Stimulated activated CD8-positive, alpha-beta memory T cell treated with anti-CD3 and anti-CD28 coated beads, Interleukin-4, amount 100 ng/mL, for 4 hours (primary cell): ENCODE measurements at places on chromosomes 3 and 15.

GRCh38 chr3:59963676-59964075 lies 913.9 kb upstream of the CFAP20DC start:
- no peak for DNase-seq

DNA sequence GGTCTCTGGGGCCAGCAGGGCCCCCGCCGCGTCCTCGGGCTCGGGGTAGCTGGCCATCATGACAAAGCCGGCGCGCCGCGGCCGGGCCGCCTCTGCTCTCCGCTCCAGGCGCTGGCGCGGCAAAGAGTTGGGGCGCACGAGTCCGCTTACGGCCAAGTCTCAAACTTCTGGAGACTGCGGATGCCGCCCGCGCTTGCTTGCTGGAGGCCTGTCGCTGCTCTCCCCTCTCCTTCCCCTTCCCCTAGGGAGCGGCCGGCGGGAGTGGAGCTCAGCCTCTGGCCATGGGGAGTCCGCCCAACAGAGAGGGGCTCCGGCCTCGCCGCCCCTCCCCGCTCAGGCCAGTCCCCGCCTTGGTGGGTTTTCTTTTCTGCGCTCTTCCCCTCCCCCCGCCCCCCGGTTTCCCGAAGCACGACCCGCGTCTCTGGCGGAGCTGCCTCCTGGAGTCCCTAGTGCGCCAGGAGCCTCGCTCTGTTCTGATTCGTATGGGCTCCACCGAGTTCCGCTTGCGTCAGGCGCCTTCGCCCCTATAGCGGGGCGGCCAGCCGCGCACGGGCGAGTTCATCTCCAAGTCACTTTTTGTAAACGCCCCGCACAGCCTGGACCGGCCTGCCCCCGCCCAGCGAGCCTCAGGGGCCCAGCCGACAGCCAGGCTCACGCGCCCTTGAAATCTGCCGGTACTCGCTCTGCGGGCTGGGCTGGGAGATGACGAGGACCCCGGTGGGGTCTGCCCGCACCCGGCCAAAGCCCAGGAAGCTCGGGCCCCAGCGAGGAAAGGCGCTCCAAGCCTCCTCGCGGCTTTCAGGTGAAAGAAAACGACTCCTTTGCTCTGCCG lies at the start of the genes FOXL2 and FOXL2NB:
Gene FOXL2 (minus strand): TSS at position 475 of the 832 bp plus-strand sequence. CDS start 415 bp downstream, at position 60.
Gene FOXL2NB (plus strand): TSS at position 555 of the 832 bp plus-strand sequence. CDS start 148 bp downstream, at position 703.
- DNase-seq = no peak

GRCh38 chr3:116199063-116199462 lies 246.2 kb downstream of the LSAMP start:
- DNase-seq = no peak

DNA sequence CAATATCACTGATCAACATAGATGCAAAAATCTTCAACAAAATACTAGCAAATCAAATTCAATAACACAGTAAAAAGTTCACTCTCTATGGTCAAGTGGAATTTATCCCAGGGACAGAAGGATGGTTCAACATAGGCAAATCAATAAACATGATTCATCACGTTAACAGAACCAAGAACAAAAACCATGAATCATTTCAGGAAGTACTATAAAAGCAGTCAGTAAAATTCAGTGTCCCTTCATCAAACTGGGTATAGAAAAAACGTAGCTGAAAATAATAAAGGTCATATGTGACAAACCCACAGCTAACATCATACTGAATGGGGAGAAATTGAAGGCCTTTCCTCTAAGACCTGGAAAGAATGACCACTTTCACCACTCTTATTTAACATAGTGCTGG lies 172.1 kb downstream of the POLR2M start:
- DNase-seq = no peak

DNA sequence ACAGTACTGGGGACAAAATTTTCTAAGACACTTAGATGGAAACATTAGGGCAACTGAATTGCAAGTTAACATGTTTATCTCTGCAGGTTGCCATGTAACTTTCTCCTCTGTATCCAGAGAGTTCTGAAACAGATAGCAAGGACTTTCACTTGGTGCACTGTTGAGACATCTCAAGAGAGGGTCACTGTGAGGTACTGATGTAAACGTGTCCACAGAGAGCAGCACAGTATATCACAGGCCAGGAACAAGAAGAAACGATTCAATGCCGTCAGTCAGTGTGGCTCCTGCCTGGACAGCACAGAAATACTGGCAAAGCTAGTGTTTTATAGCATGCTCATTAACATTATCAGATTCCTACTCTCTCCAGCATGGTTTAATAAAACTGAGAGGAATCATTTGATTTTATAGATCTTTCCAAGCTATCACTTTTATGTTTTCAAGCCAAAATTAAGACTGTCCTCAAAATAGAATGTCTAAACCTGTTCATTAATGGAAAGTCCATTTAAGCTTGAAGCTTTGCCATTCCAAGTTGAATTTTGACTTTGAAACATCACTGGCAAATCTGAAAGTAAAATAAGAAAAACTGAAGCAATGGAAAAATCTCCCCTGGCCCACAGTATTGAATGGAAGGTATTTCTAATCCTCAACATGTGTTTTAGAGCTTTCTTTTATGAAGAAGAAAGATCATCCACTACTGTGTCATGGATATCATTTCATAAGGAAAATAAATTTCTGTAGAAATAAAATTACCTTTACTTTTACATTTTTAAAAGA lies 102.7 kb downstream of the IMPG2 start:
- no peak for DNase-seq

DNA sequence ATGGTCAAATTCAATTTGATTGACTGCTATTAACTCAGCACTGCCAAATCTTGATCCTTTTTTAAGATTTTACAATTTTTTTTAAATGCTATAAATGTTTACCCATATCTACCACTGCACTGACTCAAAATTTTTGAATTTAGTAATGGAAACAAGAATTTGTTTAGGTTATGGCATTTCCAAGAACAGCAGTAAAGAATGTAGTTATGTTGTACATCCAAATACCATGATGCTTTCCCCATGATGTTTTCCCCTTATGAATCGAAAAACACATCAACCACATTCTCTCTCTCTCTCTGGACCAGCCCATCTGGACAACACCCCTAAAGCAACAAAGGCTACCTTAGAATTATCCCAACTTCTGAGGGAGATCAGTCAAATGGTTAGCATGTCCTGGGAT lies 14.2 kb downstream of the CHRM5 start:
- no peak for DNase-seq

DNA sequence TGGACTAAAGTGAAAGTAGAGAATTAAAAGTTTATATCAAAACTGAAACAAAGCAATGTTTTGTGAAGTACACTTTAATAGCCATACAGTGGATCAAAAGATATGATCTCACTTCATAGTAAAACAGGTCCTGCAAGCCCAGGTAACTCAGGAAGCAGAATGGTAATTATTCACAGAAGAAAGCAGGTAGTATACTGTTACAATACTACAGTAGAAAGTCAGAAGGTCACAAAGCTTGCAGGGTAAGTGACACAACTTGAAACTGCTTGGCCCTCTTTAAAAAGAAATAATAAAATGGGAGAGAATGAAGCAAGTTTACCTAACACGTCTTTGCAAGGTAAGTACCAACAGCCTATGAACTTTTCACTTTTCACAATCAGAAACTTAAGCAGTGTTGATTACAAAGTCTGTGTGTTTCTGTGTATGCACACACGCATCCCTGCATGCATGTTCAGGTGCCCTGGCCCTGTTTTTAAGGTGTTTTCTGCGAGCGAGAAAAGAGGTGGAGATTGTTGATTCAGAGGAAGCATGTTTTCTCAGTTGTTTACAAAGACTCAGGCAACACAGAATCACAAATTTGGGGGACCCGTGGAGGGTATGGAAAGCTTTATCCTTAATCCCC lies at the start of gene NAALADL2:
Gene NAALADL2 (plus strand): TSS at position 221 of the 622 bp plus-strand sequence.
- no peak for DNase-seq

- DNase-seq = no peak
Observed at GRCh38 chr3:114115143-114115542, 58.6 kb downstream of the QTRT2 start.

- DNase-seq = no peak
Observed at GRCh38 chr15:29690765-29691475, 131.3 kb downstream of the TJP1 start.

- DNase-seq = no peak
Observed at GRCh38 chr3:195583831-195584542, at the start of gene APOD. Gene APOD, minus strand, starts transcription at chr3:195583940. Its CDS starts 4,479 bp downstream, at chr3:195579461.

DNA sequence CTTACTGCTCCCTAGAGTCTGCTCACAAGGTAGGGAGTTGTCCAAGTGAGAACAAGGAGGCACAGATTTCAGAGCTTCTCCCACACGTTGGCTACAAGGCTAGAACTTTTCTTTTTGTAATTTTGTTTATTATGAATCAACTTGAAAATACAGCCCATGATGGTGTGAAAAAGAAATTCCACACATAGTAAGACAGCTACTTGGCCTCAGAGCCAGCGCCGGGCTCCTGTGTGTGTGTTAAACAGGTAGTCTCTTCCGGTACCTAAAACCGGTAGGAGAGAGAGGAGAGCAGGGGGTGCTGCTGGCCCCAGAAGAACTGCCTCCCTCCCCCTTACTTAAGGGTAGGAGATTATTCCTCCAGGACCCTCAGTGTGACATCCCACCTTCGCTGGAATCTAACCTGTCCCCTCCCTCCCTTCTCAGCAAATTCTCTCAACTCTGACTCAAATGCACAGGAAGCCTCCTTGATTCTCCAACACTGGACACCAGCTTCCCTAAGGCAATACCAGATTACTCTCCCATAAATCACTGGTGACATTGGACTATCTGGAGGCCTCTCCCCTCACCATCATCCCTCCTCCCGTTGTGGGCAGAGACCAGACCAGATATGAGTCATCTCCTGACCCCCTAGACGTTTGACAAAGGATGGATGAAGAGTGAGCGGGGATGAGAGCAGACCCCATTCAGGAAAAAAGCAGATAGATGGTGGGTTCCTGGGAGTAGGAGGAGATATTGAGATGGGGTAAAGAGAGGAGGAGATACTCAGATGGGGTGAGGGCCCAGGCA lies 4.5 kb upstream of the IP6K1 start:
- DNase-seq = no peak

DNA sequence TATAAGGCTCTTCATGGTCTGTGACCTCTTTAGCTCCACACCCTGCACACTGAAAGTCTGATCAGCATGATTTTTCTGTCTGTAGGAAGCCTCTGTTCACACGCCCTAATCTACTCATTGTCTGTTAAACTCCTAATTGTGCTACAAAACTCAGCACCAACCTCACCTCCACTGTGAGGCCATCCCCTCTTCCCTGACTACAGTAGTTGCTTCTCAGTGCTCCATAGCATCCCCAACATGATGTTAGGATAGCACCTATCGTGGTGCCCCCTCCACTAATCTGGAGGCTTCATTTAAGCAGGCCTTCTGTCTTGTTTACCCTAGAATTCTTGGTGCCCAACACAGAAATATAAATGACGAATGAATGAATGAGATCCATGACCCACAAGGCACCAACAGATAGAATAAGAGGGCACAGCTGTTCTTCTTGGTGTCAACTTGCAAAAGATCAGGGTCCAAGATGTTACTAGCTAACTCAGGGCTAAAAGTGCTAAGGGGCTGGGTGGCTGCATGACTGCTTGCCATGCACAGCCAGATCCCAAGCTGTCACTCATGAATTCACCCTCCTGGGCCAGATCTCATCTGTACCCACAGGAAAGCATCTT lies 55.2 kb upstream of the HEG1 start:
- DNase-seq = no peak

DNA sequence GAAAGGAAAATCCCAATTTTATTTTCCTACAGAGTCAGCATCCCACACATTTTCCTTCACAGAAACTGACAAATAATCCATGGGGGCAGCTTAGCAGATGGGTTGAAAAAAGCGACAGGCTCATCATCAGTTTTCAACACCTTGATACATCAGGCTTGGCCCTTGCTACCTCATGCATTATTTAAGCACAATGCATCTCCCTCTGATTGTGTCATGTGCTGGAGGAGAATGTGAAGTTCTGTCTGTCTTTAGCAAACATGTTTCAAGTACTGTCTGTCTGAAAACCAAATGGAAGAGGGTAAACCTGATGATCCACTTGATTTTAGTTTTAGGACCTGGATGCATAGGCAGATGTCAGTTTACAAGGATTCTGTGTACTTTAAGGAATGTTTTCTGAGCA lies 128.6 kb upstream of the ADAMTS9 start:
- DNase-seq = no peak

DNA sequence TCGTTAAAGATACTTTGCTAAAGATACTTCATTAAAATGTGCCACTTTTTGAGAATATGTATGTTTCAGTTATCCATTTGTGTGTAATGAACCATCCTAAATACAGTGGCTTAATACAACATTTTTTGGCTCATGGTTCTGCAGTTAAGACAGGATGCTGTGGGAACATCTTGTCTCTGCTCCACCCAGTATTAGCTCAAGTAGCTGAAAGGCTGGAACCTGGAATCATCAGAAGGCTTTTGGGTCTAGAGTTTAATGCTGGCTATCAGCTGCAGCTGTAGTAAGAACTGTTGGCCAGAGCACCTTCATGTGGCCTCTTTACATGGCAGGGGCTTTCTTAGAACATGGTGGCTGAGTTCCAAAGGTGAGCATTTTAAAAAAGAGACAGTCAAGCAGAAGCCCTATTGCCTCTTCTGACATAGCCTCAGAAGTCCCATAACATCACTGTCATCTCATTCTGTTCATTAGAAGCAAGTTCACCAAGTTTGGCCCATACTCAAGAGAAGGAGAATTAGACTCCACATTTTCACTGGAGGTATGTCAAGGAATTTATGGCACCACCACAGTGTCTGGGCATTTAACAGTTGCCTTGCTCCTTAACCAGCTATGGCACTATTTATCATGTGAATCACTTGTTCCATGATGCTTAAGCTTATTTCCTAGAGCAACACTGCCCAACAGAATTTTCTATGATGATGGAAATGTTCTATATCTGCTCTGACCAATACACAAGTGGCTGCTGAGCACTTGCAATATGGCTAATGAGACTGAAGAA lies 70.4 kb upstream of the PDZRN3 start:
- DNase-seq = no peak

DNA sequence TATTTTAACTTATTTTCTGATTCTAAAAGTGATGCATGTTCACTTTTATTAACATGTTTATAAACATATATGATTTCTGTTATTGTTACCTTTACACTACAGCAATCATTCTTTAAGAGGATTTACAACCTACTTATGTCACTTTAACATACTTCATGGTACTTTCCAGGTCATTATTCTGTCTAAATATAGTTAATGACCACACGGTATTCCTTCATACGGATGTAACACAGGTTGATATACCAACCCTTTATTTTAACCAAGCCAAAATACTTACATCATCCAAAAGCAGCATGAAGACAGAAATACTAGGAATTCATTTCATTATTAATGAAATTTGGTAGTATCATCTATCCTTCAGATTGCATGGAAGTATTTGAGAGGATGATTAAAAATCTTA lies 18.6 kb downstream of the PIK3R4 start:
- DNase-seq = no peak

DNA sequence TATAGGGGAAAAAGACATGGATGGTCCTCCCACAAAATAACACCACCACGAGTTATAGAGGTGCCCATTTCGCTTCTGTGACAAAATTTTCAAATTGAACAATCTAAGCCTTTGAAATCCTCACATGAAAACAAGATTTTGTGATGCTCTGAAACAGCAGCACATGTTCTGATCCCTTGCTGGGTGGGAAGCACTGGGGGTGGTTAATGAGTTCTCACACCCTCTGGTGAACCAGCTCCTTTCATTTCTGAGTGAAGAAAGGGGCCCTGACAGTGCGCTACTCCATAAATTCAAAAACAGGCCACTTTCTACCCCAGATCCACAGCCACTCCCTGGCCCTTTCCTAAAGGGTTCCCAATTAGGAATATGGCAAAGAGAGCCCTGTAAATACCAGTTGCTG lies 129.3 kb downstream of the TNIK start:
- DNase-seq = no peak

- no peak for DNase-seq
Observed at GRCh38 chr3:87420171-87420570, 143.8 kb upstream of the POU1F1 start.
